GM12865 (cell line): ENCODE measurements at places on chromosomes 11 and 22.

DNA sequence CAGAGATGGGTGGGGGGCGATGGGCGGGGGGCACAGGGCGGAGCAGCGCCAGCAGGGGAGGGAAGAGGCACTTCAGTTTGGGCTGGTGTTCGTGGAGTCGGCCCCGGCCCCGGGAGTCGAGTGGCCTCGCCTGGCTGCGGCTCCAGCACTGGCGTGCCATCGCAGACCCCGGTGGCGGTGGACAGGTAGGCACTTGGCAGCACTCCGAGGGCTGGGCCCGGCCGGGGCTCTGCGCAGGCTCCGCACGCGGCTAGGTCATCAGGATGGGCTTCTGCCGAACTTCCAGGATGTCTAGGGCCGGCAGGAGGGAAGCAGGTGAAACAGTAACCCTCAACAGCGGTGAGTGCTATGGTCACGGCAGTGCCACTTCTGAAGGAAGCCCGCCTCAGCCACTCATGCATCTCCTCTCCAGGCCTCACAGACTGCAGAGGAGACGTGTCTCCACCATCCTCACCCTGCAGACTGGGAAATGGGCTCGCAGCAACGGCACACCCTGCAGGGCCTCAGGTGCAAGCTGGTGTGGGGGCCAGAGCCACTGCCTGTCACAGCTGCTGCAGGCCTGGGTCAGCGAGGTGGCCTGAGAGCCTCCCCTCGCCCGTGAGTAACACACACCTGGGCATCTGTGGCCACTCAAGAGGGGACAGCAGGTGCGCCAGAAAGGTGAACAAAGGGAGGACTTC, 33.3 kb downstream of the NUP50 start:
- DNase-seq = no peak

DNA sequence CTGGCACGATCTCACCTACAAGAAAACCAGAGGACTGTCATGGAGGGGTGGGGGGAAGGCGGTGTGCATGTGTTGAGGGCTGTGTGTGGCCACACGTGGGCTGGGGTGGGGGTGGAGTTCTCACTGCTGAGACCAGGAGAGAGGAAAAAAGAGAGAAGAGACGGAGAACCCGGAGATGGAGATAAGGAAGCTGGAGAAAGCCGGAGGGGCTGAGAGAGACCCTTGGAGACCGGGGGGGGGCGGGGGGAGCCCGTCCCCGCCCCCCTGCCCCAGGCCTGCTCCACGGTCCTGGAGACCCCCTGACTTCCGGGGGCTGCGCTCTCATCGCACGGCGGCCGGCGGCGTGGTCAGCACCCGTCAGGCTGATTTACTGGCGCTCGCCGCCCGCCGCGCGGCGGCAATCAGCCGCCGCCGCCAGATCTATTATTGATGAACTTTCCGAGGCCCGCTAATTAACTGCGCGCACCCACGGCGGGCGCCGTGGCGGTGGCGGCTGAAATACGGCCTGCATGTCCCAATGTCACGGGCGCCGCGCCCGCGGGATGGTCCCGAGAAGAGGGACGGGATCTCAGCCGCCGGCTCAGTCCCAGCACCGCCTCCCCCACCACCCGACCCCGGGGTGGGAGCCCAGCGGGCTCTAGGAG, 187.4 kb downstream of the MN1 start:
- DNase-seq = no peak

GRCh38 chr11:131326829-131327228, 43.6 kb upstream of the NTM start:
- DNase-seq = no peak

GRCh38 chr22:23068096-23068831, 2.1 kb upstream of the GNAZ start:
- no peak for DNase-seq

- no peak for DNase-seq
These were observed 9.1 kb downstream of the LTBP3 start for GRCh38 chr11:65549096-65549495.
